Natural killer cell (primary cell): ENCODE measurements at places on chromosomes 11 and 22. TPM values are rescaled to one million over a fixed set of nuclear protein-coding genes. Genes with fewer than 3 reads are reported as not detected.

DNA sequence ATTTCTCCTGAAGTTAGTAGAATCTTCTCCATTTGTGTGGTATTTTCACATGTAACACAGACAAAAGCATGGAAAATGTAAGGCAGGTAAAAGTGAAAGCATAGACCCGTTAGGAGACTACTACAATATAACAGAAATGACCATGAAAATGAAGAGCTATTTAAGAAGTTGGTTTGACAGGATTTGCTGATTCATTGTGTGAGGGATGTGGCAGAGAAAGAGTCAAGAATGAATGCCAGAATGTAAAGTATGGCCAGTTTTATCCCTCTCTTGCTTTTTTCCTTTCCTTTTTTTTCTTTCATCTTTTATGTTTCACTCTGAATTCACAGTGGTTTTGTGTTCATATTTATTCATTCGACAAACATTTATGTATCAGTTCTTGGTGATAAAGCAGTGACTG is 115.9 kb downstream of the ARFGAP2 start:
- no peak for DNase-seq

- DNase-seq = no peak
Measured at GRCh38 chr11:91981995-91982394, 242.6 kb upstream of the FAT3 start.

GRCh38 chr11:103659206-103659618 is 377.2 kb upstream of the DDI1 start:
- DNase-seq = no peak

DNA sequence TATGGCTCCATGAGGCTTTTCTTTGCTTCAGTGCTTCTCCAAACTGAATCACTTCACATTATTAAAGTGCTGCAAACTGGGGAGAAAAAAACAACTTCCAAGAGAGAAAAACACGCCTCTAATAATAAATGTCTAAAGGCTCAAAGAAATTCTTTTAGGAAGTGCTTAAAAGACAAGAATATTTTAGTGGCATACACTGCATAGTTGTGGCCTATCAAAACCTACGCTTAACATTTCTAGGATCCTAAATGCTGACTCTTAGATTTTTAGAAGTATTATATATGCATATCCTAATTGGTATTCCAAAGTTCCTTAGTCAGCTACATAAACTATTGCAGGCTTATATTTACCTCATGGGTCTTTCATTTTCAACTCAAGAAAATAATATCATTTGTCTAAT is 879.0 kb upstream of the CCDC90B start:
- DNase-seq = no peak

GRCh38 chr11:2108675-2109491 is 30.3 kb downstream of the IGF2 start:
- no peak for DNase-seq

DNA sequence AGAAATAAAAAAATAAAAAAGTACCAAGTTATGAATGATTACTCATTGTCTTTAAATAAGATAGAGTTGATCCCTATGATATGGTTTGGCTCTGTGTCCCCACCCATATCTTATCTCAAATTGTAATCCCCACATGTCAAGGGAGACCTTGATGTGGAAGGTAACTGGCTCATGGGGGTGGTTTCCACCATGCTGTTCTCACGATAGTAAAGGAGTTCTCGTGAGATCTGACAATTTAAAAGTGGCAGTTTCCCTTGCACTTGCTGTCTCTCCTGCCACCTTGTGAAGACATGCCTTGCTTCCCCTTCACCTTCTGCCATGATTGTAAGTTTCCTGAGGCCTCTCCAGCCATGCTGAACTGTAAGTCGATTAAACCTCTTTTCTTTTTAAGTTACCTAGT is 18.8 kb downstream of the QSER1 start:
- no peak for DNase-seq

Gene NFAM1
- 7.8 TPM for total RNA-seq

Gene TREH
- total RNA-seq = not detected
